ENCODE measurements at places on chromosomes 11 and 22.

DNA sequence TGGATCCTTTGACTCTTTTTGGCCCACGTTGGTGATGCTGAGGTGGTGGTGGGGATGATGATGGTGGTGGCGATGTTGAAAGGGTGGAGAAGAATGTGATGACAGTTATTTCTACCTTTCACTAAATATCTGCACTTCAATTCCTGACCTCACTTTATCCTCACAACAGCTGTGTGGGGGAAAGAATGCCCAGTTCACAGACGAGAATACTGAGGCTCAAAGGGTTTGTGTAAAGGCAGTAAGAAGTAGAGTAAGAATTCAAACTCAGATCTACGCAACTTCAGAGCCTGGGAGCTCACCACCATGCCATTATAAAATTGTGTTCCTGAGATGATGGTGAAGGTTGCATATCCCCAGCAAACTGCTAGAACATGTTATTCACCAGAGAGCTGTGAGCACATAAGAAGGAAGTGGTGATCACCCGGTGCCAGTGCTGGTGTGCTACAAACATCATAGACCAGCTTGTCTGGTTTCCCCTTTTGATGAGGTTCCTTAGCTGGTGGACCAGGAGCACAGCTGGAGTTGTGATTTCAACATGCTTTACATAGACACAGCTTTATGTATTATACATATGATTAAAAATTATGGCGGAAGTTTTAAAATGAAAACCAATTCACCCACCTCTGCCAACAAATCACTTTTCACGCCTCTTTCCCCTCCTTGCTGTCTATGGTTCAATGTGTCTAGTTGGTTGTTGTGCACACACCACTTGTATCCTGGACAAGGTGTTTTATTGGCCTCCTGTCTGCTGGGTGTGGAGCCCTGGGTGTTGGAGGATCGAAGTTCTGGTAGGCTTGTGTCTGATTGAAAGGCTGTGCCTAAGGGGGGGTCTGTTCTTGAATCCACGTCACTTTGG, 6.2 kb downstream of the ST14 start:
- no peak for DNase-seq

- DNase-seq = no peak
Observed at GRCh38 chr11:68897441-68897840, 6.2 kb downstream of the MRPL21 start.

DNA sequence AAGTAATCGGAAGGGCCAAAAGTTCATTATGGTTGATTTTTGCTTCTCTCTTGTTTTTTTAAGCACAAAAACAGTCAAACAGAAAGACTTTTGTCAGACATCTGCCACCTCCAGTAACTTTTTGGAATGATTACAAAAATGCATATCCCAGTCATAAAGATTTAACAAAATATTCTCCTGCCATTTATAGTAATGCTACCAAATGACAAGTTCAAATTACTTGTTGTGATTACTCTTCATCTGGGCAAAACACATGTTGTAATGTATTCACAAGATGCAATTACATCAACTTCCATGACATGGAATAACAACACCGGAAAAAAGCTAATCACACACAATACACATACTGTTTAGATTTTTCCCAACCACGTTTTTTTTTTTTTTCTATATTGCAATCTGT, 1017.5 kb upstream of the TENM4 start:
- DNase-seq = no peak

GRCh38 chr11:47940904-47941649, 39.3 kb upstream of the PTPRJ start:
- no peak for DNase-seq

- DNase-seq = no peak
Observed at GRCh38 chr11:8545698-8546366, 48.2 kb downstream of the STK33 start.

GRCh38 chr11:66639066-66639813, 737 bp downstream of the RBM4 start:
- no peak for DNase-seq

DNA sequence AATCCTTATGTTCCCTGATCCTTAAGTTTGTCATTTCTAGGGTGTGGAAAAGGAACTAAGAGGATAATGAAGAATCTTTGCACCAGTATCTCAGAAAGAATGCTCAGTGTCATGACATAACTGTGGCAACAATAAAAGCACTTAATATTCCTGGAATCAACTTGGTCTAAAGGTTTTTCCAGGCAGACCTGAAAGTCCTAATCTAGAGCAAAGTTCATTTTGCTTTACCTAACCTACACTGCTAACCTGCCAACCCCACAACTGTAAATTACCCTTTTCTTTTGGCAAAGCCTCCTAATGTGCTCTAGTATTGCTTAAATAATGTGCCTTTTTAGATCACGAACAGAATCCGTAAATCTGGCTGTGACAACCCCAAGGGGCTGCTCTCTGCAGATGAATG, 82.5 kb downstream of the AMBRA1 start:
- no peak for DNase-seq

DNA sequence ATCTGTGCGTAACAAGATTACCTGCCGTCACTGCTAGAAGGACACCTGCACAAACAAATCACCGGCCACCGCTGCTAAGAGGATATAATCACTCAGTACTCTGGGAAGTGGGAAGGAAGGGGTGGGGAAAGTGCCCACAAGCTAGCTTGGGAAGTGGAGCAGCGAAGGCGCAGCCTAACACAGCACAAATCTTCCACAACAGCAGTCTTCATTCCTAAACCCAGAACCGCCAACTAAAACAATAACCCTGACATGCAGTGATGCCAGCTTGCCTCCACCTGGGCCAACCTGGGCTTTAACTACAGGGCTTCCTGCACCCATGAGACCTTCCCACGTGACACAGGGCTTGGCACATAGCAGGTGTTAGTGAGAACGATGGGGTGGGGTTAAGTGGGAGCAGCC, 5.1 kb downstream of the DGCR2 start:
- DNase-seq = no peak

DNA sequence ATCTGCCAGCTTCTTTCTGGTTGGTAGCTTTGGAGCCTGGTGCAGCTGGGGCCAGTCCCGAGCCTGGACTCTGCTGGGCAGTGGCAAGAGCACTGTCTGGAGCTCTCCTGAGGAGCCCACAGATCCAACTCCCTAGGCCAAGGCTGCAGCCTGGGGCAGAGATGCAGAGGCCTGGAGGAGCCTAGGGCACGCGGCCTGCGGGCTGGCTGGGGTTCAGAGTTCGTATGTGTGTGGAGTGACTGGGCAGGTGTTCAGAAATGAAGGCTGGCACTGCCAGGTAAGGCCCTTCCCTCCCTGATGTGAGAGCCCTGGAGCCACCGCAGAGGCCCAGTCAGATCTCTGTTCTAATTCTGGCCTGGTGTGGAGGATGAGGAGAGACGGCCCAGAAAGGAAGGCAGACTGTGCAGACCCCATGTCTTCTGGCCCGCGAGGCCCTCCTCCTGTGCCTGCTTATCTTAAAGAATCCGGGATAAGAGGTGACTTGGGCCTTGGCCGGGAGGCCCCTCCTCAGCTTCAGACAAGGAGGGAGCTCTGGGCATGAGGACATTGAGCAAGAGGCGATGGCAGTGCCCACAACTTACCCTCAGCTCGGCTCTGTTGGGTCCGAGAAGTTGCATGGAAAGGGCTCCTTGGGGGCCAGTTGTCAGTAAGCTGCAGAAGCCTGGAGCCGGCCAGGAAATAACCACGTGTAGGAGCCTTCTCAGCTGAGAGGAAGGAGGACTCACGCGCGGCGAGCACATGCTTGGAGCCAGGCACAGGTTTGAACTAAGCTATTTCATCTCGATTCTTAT, 62.2 kb upstream of the B3GAT1 start:
- DNase-seq = no peak

- DNase-seq = no peak
Observed at GRCh38 chr11:2725368-2726300, 25.8 kb upstream of the KCNQ1OT1 start.

- no peak for DNase-seq
Observed at GRCh38 chr11:67289226-67289650, at the start of gene ANKRD13D. ANKRD13D (plus strand) TSS chr11:67289303; CDS start chr11:67289461, 158 bp downstream.

- no peak for DNase-seq
Observed at GRCh38 chr11:128372977-128373376, 214.4 kb downstream of the ETS1 start.

DNA sequence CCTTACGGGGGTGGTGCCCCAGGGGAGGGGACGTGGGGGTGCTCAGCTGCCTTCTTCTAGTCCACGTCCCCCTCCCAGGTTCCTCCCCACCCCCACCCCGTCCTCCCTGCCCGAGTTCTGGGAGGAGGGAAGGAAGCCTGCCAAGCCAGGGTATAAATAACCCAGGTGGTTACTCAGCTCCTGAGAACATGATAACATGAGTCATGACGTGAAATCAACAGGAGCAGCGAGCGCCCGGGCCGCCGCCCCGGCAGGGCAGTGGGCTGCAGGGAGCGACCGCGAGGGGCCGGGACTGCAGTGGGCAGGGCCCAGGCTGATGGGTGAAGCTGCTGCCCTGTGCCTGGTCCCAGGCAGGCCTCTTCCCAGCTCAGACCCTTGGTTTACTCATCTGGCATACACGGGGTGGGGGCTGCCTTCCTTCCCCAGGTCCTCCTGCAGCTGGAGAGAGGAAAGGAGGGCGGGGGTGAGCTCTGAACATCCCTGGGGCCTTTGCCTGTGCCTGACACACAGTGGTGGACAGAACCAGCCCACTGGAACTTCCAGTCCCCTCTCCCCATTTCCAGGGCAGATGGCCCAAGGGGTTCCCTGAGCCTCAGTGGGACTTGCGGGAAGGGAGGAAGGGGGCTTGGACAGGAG, 8.8 kb upstream of the PDGFB start:
- DNase-seq = peak; percentile 70

DNA sequence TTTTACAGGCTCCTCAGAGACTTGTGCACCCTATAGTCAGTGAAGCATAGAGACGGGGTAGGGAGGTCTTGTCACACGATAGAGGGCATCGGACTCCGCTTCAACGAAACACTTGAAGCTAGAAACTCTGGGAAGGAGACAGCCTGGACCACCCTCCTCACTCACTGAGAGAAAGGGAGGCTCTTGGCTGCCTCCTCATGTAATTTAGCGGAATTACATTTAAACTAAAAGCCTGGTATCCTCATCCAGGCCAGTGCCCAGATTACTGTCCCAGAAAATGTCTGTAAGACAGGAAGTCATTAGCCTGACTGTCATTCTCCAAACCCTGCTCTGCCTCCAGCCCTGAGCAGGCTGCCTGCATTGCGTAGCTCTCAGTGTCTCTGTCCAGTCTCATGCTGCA, 36.0 kb downstream of the TTLL1 start:
- peak; percentile 69 for DNase-seq

- no peak for DNase-seq
Observed at GRCh38 chr11:36817336-36817965, 219.4 kb upstream of the RAG2 start.

- no peak for DNase-seq
Observed at GRCh38 chr11:120105576-120105975, 32.3 kb downstream of the TRIM29 start.

GRCh38 chr22:28574159-28574788, 105.4 kb downstream of the TTC28 start:
- no peak for DNase-seq

GRCh38 chr11:45670386-45671135, 5.1 kb upstream of the CHST1 start:
- DNase-seq = no peak

- DNase-seq = no peak
Observed at GRCh38 chr22:33271390-33272161, 213.4 kb upstream of the SYN3 start.

- peak; percentile 79 for DNase-seq
Observed at GRCh38 chr22:22848364-22848866, 39.2 kb upstream of the IGLL5 start.

DNA sequence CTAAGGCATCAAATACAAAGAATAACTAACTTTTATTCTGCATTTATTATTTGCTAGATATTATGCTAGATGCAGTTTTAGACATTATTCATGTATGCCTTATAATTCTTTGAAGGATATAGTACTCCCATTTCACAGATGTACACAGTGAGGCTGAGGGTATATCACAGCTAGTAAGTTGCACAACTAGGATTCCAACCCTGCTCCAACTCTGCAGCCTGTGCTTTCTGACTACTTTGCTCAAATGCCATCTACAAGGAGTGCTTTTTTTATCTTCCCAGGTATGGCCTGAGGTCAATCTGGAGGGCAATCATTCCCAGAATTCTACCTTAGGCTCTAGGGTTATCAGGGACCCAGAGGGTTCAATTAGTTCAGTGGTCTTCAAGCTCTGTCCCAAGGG, 28.4 kb downstream of the NUP160 start:
- no peak for DNase-seq

DNA sequence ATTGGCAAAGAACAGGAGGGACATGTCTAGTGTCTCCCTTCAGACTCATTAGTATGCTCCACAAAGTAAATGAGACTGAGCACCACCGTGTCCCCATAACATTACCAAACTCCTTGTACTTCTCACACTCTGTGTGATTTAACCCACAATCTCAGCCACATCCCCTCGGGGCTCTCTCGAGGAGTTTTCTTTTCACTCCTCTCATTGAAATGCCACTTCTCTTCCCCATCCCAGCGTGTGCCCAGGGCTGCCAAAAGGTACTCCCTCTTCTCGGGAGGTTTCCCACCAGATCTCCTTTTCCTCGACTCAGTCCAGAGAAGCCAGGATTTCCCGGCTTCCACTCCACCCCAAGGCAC, 1.1 kb downstream of the RBFOX2 start:
- no peak for DNase-seq

- no peak for DNase-seq
Observed at GRCh38 chr11:129410395-129410960, 34.8 kb downstream of the BARX2 start.

DNA sequence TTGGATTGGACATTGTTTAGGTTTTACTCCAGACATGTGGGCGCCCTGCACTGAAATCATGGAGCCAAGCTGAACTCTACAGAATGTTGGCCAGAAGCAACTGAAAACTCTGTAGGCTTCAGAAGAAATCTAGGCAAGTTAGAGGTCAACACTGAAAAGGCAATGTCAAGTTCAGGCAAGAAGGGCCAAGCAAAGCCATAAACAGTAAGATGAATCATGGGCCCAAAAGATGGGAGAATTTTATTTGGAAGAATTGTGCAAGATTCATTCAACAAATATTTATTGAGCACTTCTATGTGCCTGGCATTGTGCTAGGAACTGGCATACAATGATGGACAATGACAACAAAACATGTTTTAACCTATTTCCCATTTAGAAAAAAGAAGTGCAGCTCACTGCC, 10.9 kb downstream of the HOATZ start:
- no peak for DNase-seq

- no peak for DNase-seq
Observed at GRCh38 chr11:118078911-118079411, 2.1 kb downstream of the TMPRSS4 start.

- DNase-seq = peak; percentile 92
Observed at GRCh38 chr22:49712195-49712791, 115.4 kb downstream of the BRD1 start.

- peak; percentile 35 for DNase-seq
Observed at GRCh38 chr22:39287076-39287725, 32.2 kb downstream of the RPL3 start.

GRCh38 chr22:48432781-48433518, 1394.7 kb downstream of the BRD1 start:
- no peak for DNase-seq

GRCh38 chr11:62615521-62615920, 2.5 kb downstream of the ROM1 start:
- no peak for DNase-seq

All from iPS-NIHi11 (cell line).